ENCODE measurements at places on chromosomes 1 and 21. TPM values are rescaled to one million over a fixed set of nuclear protein-coding genes. Genes with fewer than 3 reads are reported as not detected.

Gene CDC7
- total RNA-seq: 4.2 TPM

Gene HAO2
- total RNA-seq: not detected

Gene SLFNL1
- 0.08 TPM for total RNA-seq

Gene RNASEL
- total RNA-seq: 6.1 TPM

Gene TMEM200B
- total RNA-seq: 1.4 TPM

Gene HHAT
- 4.0 TPM for total RNA-seq

Gene OR6N1
- not detected for total RNA-seq

Gene PSRC1
- 10.9 TPM for total RNA-seq

Gene FALEC
- total RNA-seq: 1.6 TPM

Gene KRTAP12-1
- not detected for total RNA-seq

Gene HOOK1
- 31.4 TPM for total RNA-seq

Gene CASQ1
- total RNA-seq: 0.28 TPM

Gene FAM43B
- total RNA-seq: 0.12 TPM

Gene DNAJB4
- 11.3 TPM for total RNA-seq

Gene EDN2
- 4.7 TPM for total RNA-seq

Gene MSH4
- 0.36 TPM for total RNA-seq

Gene RXFP4
- total RNA-seq: not detected

Gene SPRR2B
- 27.1 TPM for total RNA-seq

Gene ALX3
- not detected for total RNA-seq

Gene C1orf53
- total RNA-seq: 2.6 TPM

Gene CR1
- 0.96 TPM for total RNA-seq

Gene TNFRSF4
- 0.36 TPM for total RNA-seq

Gene GFI1
- total RNA-seq: 0.24 TPM

Gene HSD3B1
- total RNA-seq: not detected

Gene BOLA1
- total RNA-seq: 12.0 TPM

Gene GLRX2
- 15.7 TPM for total RNA-seq

Gene ACOT11
- total RNA-seq: 16.1 TPM

Gene NUAK2
- total RNA-seq: 28.3 TPM

Gene MTF1
- 39.3 TPM for total RNA-seq

Gene ALPL
- total RNA-seq: 3.6 TPM

Gene ELAPOR1
- 1.9 TPM for total RNA-seq

Gene CLIC6
- 0.60 TPM for total RNA-seq

Gene MAN1C1
- 2.6 TPM for total RNA-seq

Gene ADAMTSL4
- total RNA-seq: 42.9 TPM

Gene FAM163A
- not detected for total RNA-seq

Gene IL19
- total RNA-seq: 5.5 TPM

Gene ASCL5
- total RNA-seq: not detected

Gene CERS2
- total RNA-seq: 49.8 TPM

Gene THEM5
- total RNA-seq: 0.32 TPM

Gene TIAM1
- total RNA-seq: 96.7 TPM

Gene LRRC3
- 0.72 TPM for total RNA-seq

Gene PLPPR5
- not detected for total RNA-seq

Gene RPL22
- total RNA-seq: 439 TPM

Gene SELL
- 1.0 TPM for total RNA-seq

Gene CFHR5
- total RNA-seq: not detected

Gene ZFP69B
- total RNA-seq: 1.6 TPM

Gene MRPL37
- 86.1 TPM for total RNA-seq

Gene RBM11
- 2.1 TPM for total RNA-seq

Gene LTN1
- 14.9 TPM for total RNA-seq

Gene CMPK1
- 122 TPM for total RNA-seq

Gene LEMD1
- total RNA-seq: 6.1 TPM

Gene ARTN
- 7.4 TPM for total RNA-seq

Gene RNF186
- total RNA-seq: 0.16 TPM

Gene LHX8
- not detected for total RNA-seq

Data from esophagus mucosa (tissue), 1 donor.